Spinal cord (tissue), 10 donors: ENCODE measurements at places on chromosomes 11 and 22. TPM values are rescaled to one million over a fixed set of nuclear protein-coding genes. Genes with fewer than 3 reads are reported as not detected.

GRCh38 chr11:128135451-128135850, 451.9 kb downstream of the ETS1 start:
- H3K36me3 ChIP-seq = no peaks in the 10 kb centered on the region
- H3K27me3 ChIP-seq = no peaks in the 10 kb centered on the region
- no peak for DNase-seq
- no peak overlapping the region for H3K4me3 ChIP-seq
- no peaks in the 10 kb centered on the region for H3K4me1 ChIP-seq

GRCh38 chr22:46998331-46998730, 235.9 kb downstream of the TBC1D22A start:
- H3K4me3 ChIP-seq = no peak overlapping the region
- DNase-seq = no peak
- H3K36me3 ChIP-seq = peaks cover 17% of the 10 kb centered on the region
- H3K27me3 ChIP-seq = no peaks in the 10 kb centered on the region

- H3K4me1 ChIP-seq = peaks cover 14% of the 10 kb centered on the region
- peaks cover 37% of the 10 kb centered on the region for H3K27me3 ChIP-seq
- no peak overlapping the region for H3K27ac ChIP-seq
- H3K36me3 ChIP-seq = peaks cover 11% of the 10 kb centered on the region
Observed at GRCh38 chr11:57476757-57477506, 16.6 kb downstream of the RTN4RL2 start.

The MTFP1 gene
- total RNA-seq = 2.1 TPM

DNA sequence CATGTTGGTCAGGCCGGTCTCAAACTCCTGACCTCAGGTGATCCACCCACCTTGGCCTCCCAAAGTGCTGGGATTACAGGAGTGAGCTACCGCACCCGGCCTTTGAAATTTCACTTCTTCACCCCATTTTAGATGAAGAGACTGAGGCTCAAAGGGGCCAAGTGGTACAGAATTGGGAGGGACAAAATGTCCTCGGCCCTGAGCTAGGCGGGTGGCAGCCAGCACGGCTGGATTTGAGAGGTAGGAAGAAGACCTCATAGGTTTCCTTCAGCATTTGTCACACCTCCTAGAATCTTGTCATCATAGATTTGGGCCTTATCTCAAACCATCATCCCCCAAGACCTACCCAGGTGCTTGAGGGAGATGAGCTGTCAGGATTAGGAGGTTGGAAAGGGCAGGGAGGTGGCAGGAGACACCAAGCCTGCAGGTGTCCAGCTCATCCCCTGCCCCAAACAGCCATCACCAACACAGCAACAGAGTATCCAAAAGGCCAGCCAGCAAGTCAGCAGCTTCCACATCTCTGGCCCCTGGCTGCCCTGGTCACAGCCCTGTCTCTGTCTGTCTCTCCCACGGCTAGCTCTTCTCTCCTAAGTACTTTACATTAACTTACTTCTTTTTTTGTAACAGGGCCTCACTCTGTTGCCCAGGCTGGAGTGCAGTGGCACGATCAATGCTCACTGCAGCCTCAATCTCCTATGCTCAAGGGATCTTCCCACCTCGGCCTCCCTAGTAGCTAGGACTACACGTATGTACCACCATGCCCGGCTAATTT, 11.2 kb upstream of the TMPRSS6 start:
- no peak overlapping the region for H3K4me3 ChIP-seq
- no peaks in the 10 kb centered on the region for H3K36me3 ChIP-seq

The DDX25 gene
- total RNA-seq = 13.6 TPM

The APOBEC3H gene
- not detected for total RNA-seq

The SPI1 gene
- total RNA-seq = 8.6 TPM
